LoVo (cell line): ENCODE measurements at places on chromosomes 4 and X.

DNA sequence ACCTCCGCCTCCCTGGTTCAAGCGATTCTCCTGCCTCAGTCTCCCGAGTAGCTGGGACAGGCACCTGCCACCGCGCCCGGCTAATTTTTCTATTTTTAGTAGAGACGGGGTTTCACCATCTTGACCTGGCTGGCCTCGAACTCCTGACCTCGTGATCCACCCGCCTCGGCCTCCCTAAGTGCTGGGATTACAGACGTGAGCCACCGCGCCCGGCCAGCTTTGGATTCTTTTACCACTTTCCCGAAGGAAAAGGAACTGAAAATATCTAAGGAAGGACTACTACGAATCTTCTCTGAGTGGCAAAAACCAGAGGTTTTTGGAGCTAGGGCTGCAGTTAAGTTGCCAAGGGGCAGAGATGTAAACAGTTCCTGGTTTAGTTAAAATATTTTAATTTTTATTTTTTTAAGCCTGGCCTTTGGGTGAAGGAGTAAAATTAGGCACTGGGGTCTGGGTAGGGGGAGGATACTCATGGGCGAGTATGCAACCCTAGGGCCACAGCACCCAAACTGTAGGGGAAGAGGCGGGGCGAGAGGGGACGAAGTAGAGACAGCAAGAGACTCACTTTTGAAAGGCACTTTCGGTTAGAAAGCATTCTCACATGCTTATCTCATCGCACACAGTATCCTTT lies 525 bp upstream of the CISD2 start:
- no peak for DNase-seq

DNA sequence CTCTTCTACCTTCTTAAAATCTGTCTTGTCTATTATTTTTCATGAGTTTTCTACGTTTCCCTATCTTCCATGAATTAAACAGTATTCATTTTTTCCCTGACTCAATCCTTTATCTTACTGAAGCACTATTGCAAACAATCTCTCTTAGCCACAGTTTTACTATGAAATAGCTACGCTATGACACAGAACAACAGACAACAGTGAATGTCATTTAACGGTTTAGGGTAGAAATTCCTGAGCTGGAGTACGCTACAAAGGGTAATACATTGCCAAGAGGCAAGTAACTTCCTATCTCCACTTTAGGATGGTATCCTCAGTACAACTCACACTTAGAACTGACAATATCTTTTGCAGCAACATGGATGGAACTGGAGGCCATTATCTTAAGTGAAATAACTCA lies 552.6 kb downstream of the INPP4B start:
- DNase-seq, result no peak

GRCh38 chr4:94965852-94966251 lies 208.1 kb downstream of the BMPR1B start:
- DNase-seq, result no peak

DNA sequence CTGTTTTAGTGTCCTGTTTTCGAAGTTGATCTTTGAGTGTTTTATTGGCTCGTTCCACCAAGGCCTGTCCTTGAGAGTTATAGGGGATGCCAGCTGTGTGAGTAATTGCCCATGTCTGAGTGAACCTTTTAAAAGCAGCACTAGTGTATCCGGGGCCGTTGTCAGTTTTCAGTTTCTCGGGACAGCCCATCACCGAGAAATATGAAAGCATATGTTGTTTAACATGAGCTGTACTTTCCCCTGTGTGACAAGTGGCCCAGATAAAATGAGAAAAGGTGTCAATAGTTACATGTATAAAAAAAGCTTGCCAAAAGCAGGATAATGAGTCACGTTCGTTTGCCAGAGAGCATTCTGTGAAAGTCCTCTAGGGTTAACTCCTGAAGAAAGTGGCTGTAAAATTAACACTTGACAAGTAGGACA lies 48.6 kb upstream of the RASSF6 start:
- DNase-seq, result peak; percentile 38

DNA sequence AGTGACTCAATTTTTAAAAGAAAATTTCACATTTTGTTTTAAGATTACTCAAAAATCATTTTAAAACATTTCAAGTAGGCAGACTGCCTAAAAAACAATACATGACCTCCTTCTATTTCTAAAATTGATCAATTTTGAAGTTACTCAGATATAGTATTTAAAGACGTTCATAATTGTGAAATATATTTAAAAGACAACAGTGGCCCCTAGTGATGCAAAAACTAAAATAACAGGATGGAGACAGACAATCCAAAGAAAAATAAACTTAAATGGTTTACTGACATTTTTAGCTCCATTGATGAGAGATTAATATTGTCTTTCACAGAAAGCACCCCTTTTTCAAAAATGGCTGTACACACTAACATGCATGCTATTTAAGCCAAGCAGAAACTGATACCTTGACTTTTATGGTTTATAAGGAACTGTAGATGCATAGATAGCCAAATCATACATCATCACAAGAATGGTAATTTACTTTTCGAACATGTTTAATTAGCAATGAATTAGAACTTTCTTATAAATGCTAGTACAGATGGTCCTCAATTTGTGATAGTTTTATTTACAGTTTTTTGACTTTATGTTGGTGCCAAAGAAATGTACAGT lies 69.8 kb upstream of the FAT4 start:
- peak; percentile 4 for DNase-seq

DNA sequence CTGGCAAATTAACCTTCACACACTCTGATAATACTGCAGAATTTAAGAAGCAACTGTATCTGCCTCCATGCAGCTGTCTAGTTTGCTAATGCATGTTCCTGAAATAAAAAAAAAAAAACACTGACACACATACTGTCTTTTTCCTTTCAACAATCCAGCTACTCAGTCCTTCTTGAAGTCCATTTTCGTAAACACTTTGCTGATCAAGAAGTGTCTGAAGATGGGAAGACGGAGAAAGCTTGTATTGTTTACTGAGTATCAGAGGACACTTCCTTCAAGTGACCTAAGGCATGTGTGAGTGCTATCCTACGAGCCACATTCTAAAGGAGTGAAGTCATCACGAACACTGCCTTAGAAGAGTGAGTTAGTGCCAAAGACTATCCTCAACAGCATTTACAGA lies 82.6 kb downstream of the LUZP4 start:
- peak; percentile 4 for DNase-seq

GRCh38 chr4:30718641-30719453 lies 1.3 kb upstream of the PCDH7 start:
- no peak for DNase-seq

- DNase-seq, result no peak
These were observed 79.2 kb upstream of the NALF2 start for GRCh38 chrX:69424910-69425309.

- DNase-seq, result no peak
These were observed 31.5 kb downstream of the IRS4 start for GRCh38 chrX:108704839-108705238.

GRCh38 chr4:16120720-16121119 lies 36.9 kb upstream of the PROM1 start:
- DNase-seq, result no peak

DNA sequence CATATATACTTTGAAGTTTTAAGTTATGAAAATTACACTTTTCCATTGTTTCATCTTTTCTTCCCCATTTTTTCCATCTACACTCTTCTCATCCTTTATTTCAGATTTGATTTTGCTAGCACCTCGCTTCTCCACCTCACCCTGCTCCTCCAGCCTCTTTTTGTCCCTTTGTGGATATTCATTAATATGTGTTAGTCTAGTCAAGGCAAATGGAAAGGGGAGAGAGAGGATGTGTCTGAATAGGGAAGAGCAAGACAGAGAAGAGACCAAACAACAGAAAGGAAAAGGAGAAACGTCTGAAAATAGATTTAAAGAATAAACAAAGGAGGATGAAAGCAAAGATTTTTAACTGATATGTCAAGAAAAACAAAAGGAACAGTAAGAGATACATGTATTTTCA lies 24.1 kb downstream of the GPM6A start:
- DNase-seq, result no peak

GRCh38 chr4:71584585-71584984 lies 199.3 kb downstream of the GC start:
- DNase-seq, result no peak

DNA sequence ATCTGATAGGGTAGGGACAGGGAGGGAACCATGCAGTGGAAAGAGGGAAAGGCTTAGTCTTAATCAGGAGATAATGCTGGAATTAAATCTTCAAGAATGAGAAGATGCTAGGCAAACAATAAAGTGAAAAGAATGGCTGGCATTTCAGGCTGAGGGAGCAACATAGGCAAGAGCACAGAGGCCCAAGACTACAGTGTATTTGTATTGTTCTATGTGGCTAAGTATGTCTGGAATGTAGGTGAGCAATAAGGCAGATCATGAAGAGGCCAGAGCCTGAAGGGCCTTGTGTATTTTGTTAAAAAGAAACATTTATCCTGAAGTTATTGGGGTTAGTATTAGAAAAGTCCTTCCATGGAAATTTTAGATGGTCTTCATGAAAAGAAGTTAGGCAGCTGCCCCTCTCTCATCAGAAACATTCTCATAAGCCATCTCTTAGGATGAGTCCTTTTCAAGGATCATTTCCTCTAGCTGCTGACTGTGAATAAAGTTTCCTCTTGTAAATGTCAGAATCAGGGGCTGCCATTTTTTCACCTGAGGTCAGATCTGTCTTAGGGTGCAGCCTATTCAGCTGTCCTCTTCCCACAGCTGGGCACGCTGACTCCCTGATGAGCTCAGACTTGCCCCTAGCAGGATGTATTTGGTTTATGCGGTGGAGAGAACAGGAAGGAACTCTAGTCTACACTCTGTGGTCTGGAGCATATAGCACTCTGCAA lies 46.3 kb downstream of the ATP10D start:
- no peak for DNase-seq

- DNase-seq, result no peak
These were observed 770 bp upstream of the TIGD2 start for GRCh38 chr4:89110541-89110985.

DNA sequence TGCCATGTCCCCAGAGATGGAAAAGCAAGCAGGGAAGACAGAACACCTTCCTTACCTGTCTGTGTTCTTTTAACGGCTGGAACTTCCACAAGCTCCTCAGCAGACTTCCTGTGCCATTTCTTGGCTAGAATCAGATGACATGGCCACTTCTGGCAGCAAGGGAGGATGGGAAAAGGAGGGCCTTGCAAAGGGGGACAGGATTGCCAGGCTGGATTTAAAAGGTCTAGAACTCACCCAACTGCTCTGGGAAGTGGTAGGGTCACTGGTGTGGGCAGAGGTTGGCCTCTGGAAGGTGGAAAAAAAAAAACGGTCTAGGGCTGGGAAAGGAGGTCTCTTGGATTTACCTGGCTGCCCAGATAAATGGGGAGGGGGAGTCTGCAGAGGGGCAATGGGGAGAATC lies 1.6 kb upstream of the USP11 start:
- DNase-seq, result no peak

GRCh38 chr4:55866290-55866907 lies 13.0 kb downstream of the EXOC1 start:
- peak; percentile 78 for DNase-seq

- DNase-seq, result no peak
These were observed 504.5 kb downstream of the NLGN4X start for GRCh38 chrX:5724123-5724522.

GRCh38 chr4:54475546-54475945 lies 182.2 kb upstream of the KIT start:
- DNase-seq, result no peak

DNA sequence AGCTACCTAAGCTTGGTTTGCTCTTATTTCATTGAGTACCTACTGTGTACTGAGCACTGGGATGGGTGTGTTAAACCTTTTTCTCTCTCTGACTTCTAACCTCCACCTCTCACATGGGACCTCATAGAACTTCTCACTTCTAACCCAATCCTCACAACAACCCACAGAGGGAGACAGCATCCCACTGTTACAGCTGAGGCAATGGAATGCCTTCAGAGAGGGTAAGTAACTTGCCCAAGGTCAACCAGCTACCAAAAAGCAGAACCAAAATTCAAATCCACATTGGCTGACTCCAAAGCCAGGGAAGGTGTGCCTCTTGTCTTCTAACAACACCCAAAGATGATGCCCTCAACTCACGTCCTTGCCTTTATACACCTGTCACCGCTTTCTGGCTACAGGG lies 5.4 kb downstream of the SEL1L3 start:
- DNase-seq, result no peak

GRCh38 chr4:45453258-45453853 lies 670.5 kb downstream of the GABRG1 start:
- DNase-seq, result peak; percentile 53

DNA sequence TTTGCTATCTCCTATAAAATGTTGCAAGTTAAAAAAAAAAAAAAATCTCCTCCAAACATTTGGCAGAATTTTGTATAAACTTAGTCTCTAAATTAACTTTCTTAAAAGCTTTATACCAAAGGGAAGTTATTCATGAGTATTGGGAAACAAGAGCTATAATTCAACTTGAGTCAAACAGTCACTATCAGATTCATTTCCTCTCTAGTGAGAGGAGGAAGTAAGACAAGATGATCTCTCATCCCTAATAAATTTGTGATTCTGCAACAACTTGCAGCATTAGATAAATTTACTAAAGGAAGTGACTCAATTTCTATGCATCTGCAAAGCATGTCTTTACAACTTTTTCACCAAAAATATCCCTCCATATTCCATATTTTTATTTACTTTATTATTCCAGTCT lies 135.4 kb upstream of the GNPDA2 start:
- DNase-seq, result no peak

DNA sequence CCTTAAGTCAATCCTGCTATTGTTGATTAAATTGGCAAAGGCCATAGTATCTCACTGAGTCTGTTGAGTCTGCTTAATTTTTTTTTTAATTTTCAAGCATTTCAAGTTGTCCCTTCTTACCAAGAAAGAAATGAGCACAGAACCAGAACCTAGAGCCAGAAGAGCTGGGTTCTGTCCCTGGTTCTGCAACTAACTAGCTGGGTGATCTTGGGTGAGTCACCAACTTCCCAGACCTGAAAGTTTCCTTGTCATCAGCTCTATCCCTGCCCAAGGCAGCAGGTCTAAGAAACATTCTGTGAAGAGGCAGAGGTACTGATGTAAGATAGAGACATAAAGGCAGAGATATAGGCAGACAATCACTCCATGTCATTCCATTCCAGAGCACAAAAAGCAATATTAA lies 17.3 kb downstream of the TEC start:
- no peak for DNase-seq

GRCh38 chr4:73315091-73315490 lies 56.5 kb upstream of the ANKRD17 start:
- no peak for DNase-seq

- DNase-seq, result peak; percentile 32
These were observed 65.9 kb downstream of the MAD2L1 start for GRCh38 chr4:120000591-120001296.

GRCh38 chrX:37854148-37854547 lies 6.8 kb upstream of the DYNLT3 start:
- no peak for DNase-seq

- no peak for DNase-seq
These were observed 979.1 kb downstream of the TECRL start for GRCh38 chr4:63430105-63430504.

- no peak for DNase-seq
These were observed 189.6 kb upstream of the POF1B start for GRCh38 chrX:85569096-85569495.

- no peak for DNase-seq
These were observed 149.4 kb downstream of the PDGFRA start for GRCh38 chr4:54378461-54378860.

GRCh38 chr4:78809295-78809694 lies 33.1 kb downstream of the BMP2K start:
- no peak for DNase-seq
